ENCODE measurements at places on chromosomes 16 and 17. TPM values are rescaled to one million over a fixed set of nuclear protein-coding genes. Genes with fewer than 3 reads are reported as not detected.
A peak's percentile ranks its signal among the peaks of the same experiment; 100 is the strongest.

GPR179 gene
- polyA plus RNA-seq, result 0.87 TPM

KCNG4 gene
- polyA plus RNA-seq, result 0.07 TPM

ABCA5 gene
- 16.7 TPM for polyA plus RNA-seq

TNP2 gene
- polyA plus RNA-seq, result not detected

RTN4RL1 gene
- 1.7 TPM for polyA plus RNA-seq

NTN1 gene
- 7.9 TPM for polyA plus RNA-seq

CHST4 gene
- polyA plus RNA-seq, result not detected

TPSD1 gene
- not detected for polyA plus RNA-seq

GAST gene
- not detected for polyA plus RNA-seq

CD79B gene
- 4.3 TPM for polyA plus RNA-seq

SEPTIN12 gene
- polyA plus RNA-seq, result 0.30 TPM

GRCh38 chr16:85314512-85314971 lies 202.3 kb upstream of the CIBAR2 start:
- no peak for DNase-seq

DNA sequence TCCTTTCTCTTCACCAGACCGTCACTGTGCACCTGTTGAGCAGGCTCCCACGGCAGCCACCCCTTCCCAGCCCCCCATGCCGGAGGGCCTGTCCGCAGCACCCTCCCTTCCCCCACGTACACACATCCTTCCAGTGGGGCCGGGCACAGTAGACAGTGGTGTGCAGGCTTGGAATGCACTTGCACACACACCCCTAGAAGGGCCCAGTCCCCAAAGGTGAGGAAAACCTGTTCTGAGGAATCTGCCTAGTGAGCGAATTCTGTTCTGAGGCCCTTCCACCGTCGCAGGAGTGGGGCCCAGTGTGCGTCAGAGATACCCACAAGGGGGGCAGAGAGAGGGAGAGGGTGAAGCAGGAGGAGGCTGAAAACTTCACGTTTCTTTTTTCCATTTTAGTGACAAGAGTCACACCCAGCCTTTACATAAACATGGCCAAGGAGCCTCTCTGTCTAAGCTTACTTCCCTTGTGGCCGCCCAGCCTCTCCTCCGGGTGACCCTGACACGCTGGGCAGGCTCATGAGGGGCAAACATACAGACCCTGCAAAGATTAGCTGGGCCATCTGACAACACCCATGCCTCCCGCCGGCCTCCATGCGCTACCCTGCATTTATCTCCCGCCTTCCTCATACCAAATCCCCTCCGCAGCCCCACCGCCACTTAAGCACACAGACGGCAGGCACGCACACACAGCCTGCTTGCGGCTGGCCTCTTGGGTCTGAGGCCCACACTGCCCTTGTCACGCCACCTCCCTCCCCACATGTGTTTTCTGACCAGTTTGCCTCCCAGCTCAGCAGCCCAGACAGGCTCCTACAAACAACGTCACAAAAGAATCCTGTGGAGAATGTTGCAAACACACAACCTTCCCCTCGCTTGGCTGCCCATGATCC lies 1.8 kb downstream of the ZBTB4 start:
- DNase-seq, result peak; percentile 59

- no peak for DNase-seq
These were observed 21.9 kb downstream of the STAT5A start for GRCh38 chr17:42309986-42310786.

GRCh38 chr16:55500530-55501011 lies 8.3 kb upstream of the LPCAT2 start:
- peak; percentile 96 for DNase-seq

- no peak for DNase-seq
These were observed 69.9 kb upstream of the NUDT7 start for GRCh38 chr16:77652399-77652798.

DNA sequence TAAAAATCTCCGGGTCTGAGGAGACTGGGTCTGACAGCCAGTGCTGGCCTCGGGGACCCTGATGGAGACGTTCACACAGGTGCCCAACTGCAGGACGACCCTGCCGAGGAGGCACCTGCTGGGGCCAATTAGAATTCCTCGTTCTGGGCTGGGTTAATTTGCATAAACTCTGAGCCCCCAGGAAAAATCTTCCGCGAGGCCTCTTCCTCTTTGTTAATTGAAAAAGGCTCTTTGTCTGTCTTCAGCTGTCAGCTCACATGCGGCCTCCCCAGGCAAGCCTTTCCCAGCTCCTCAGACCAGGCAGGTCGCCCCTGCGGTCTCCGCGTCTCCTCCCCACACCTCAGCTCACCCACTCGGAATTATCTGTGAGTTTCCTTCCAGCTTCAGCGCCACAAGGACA lies 400.2 kb downstream of the SEC14L1 start:
- DNase-seq, result no peak

DNA sequence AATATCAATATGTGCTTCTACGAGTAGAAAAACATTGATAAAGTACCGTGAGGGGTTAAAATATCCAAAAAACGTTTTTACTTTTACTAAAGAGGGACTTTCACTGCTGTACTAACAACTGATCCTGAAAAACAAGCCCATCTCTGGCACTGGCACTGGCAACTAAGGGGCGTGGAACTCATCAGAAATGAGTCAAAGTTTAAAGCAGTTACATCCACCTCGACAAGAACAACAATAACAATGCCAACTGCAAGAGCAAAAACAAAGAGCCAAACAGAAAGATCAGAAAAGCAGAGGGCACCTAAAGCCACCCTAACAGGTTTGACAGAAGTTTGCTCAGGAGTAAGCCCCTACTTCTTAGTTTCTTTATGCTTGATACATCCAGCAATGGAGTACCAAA lies 13.1 kb downstream of the MBTPS1 start:
- no peak for DNase-seq

DNA sequence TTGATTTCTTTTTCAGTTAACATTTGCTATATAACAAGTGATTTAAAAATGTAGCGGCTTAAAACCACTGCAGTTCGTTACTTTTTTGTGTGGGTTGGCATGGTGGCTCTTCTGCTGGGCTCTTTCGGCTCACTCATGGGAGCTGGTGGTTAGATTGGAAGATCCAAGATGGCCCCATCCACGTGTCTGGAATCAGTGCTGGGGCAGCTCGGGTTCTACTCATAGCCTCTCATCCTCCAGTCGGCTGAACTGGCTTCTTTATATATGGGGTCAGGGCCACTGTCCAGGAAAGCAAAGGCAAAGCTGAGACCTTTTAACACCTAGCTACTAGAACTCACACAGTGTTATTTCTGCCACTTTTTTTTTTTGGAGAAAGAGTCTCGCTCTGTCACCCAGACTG lies 73.8 kb downstream of the SNX29 start:
- DNase-seq, result no peak

GRCh38 chr17:18101828-18102227 lies 6.7 kb upstream of the MYO15A start:
- no peak for DNase-seq

GRCh38 chr17:55709440-55709839 lies 13.2 kb downstream of the TMEM100 start:
- DNase-seq, result no peak

DNA sequence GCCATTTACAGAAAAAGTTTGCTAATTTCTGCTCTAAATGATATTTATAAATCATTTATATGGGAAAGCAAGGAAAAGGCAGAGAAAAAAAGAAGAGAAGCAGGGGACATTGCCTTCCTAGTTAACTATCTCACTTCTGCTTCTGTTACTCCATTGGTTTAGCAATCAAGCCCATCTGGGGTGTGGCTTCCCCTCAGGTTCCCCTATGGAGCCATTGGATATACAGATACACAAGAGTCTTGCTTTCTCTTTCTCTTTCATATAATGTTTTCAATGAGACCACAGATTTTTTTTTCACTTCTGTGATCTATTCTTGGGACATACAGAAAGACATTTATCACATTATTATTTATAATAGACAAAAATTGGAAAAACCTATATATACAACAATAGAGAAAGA lies 105.6 kb upstream of the TOM1L1 start:
- no peak for DNase-seq

- no peak for DNase-seq
These were observed 12.7 kb upstream of the FOXF1 start for GRCh38 chr16:86497551-86498021.

DNA sequence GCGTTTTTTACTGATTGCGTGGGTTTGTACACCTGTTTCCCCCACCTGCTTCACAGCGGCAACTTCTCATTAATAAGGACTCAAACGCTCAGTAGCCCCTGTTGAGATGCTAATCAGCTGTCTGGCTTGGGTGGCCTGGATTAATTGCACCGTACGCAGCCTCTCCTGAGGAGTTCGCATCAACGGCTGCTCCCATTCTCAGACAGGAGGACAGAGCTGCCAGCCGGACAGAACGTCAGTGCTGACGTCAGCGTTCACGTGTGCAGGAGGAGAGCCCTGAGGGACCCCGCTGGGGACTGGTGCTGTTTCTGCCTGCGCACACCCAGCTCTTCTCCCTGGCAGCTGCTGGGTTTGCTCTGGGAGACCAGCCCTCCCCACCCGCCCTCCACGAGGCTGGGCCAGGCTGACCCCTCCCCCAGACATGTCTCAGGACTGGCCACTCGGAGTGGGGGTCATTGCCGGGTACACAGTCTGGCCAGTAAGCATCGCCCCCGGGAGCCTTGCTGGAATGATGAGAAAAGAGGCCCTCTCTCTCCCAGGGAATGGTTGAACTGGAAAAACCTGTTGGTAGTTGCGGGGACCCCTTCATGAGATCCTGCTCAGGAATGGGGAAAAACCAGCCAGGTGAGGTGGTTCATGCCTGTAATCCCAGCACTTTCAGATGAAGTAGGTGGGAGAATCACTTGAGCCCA lies 5.7 kb upstream of the BANP start:
- peak; percentile 82 for DNase-seq

DNA sequence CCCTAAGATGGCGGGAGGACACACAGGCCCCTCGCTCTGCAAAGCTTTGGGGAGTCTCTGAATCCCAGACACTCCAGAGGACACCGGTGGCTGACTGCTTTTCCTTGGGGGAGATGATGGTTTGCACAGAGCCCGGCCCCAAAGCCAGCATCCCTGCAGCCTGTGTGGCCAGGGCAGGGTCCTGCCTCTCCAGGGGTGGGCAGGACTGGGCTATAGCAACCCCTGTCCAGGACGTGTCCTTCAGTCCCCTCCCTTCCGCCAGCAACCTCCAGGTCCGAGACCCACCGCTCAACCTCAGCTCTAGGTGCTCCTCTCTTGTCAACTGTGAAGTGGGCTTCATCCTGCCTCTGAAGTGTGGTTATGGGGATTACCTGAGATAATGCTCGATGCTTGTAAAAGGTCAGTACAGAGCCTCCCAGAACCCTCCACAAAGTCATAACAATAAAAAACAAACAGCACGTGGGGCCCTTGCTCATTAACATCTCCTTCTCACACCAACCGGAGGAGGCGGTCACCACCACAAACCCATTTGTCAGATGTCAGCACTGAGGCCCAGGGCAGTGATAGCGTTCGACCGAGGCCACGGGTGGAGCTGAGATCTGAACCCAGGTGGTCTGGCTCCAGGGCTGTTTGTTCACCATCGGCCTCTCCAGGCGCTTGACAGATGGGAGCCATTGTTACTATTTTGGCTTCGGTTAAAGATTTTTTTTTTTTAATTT lies 304.8 kb downstream of the IRF8 start:
- no peak for DNase-seq

DNA sequence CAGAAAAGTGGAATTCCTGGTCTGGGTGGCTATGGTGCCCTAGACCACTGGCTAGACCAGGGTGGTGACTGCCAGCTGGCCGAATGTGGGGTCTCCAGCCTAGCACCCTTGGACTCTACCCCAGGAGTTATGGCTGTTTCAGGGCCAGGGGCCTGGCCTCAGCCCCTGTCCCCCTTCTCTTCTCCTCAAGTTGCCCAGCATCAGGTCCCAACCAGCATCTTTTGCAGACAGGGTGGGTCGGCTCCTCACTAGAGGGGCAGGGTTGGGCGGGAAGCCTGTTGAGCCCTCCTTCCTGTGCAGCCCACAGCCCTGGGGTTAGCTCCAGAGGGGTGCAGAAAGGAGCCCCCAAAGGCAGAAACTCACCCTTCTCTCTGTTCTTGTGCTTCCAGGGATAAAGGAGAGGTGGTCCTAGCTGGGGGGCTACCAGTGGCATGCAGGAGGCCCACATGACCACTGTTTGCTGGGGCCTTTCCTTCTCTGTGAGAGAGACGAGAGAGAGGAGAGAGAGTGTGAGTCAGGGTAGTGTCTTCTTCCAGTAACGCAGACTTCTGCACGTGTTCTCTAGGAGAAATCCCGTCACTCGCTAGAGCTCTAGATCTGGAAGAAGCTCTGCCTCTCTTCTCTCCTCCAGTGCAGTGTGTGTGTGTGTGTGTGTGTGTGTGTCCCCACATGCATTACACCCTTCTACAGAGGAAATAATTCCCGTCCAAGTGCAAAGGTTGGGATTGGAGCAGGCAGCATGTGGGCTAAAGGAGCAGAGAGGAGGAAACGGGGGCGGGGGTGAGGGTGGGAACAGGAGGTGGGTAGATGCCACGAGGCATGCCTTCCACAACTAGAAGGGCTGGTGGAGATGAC lies 209.4 kb downstream of the SEC14L1 start:
- DNase-seq, result peak; percentile 94

GRCh38 chr17:47687748-47688147 lies 6.2 kb upstream of the TBKBP1 start:
- DNase-seq, result no peak

DNA sequence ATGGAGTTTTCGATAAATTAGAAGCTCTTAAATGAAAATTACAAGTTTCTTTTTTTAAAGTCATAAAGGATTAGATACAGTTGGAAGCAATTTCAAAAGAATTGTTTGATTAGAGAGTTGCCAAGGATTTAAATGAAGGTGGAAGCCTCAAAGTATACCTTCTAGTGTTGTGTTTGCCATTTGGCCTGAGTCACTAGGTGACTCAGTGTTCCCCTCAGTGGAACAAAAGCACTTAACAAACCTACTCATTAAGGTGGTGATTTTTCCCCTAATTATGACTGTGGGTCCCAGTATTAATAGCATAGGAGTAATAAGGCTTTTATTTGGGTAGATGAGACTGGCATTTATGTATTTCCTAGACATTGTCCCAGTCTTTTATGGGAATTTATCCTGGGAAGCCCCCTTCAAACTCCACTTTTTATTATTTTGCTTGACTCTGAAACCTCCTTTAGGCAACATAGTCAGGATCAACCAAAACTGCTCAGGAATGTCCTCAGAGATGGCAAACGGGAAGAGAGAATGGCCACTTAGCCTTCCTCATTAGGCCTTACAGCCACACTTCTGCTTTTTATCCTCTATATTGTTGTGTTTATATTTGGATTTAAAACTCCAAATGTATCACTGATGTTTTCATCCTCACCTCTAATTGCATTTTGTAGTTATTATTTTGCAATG lies 161.0 kb downstream of the FTO start:
- no peak for DNase-seq

- DNase-seq, result no peak
These were observed 21.0 kb upstream of the RBFOX3 start for GRCh38 chr17:79631640-79632431.

DNA sequence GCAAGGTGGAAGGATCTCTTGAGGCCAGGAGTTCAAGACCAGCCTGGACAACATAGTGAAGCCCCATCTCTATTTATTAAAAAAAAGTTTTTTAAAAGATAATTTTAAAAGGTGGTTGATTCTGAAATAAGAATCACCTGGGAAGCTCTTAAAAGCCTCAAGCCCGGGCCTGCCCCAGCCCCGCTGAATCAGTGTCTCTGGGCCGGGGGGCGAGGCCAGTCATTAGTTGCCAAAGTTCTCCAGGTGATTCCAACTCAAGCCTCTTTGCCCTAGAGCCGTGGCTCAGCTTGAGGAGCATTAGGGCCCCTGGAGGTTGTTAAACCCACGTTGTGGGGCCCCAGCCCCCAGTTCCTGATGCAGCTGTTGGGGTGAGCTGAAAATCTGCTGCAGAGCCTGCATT lies 24.6 kb downstream of the JPH3 start:
- no peak for DNase-seq
